RPMI8226 (cell line): ENCODE measurements at places on chromosomes 12 and 14.

- DNase-seq, result peak; percentile 76
Observed at GRCh38 chr12:122836027-122836921, 1.0 kb downstream of the HIP1R start.

GRCh38 chr12:9694241-9694640 lies 24.7 kb downstream of the CLEC2D start:
- no peak for DNase-seq

DNA sequence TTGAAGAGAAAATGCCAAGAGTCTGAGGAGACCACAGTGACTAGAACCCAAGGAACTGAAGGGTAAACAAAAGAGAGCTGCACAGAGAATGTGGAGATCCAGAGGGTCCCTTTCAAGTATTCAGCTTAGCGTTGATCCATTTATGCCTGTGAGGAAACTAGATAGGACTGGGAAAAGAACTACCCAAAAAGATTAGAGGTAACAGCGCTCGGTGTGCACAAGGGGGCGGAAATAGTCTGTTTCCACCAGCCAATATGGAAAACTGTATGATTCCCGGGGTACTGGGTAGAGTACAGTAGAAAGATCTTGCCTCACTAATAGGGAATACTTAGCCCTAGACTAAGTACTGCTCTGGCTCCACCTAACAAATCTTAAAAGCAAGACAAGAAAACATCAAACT lies 135.5 kb downstream of the DPF3 start:
- DNase-seq, result no peak

- no peak for DNase-seq
Observed at GRCh38 chr12:42612231-42612613, 22.7 kb upstream of the PRICKLE1 start.

DNA sequence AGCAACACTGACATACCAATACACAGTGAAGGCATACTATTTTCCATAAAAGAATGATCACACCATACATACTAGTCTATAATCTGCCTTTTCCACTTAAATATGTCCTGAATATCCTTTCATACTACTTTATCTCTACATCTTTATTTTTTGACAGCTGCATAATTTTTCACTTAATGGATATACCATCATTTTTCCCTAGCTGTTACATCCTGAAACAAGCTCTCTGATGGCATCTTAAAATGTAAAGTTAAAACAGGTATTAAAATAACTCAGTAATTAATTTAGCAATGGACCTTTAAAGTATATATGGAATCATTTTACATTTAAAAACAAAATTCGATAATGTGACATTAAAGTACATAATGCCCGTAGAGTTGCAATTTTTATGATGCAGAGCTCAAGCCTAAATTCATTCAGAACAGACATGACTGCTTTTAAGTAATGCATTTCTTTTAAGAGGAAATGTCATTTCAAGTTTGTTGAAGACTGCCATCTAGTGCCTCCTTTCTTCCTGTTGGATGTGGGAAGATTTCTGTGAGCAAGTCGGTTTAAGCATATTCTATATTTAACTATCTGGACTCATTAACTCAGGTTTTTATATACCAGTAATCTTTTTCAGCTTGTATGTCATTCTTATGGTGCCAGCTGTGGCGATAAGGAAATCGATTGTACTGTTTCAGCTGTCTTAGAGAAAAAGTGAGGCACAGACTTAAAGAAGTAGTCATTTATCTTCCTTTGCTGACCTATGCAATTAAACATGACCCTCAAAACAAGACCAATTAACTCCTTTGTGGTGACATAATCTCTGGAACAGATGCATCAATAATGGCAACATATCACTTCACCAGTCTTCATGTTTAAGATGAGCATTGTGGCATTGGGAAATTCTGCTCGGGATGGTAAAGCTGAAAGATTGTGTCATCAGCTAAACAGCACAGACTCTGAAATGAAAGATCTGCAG lies 20.3 kb downstream of the PRICKLE1 start:
- peak; percentile 59 for DNase-seq

- peak; percentile 50 for DNase-seq
Observed at GRCh38 chr12:42589465-42590329, at the start of gene PRICKLE1. TSS of gene PRICKLE1 (minus strand) at chr12:42589746. CDS start at chr12:42472516, 117,230 bp downstream.

- no peak for DNase-seq
Observed at GRCh38 chr14:102659797-102660196, 67.3 kb downstream of the RCOR1 start.

- no peak for DNase-seq
Observed at GRCh38 chr12:108043286-108043685, 85.8 kb upstream of the WSCD2 start.

- DNase-seq, result no peak
Observed at GRCh38 chr14:22098435-22098834, 424.8 kb upstream of the OR4E1 start.

DNA sequence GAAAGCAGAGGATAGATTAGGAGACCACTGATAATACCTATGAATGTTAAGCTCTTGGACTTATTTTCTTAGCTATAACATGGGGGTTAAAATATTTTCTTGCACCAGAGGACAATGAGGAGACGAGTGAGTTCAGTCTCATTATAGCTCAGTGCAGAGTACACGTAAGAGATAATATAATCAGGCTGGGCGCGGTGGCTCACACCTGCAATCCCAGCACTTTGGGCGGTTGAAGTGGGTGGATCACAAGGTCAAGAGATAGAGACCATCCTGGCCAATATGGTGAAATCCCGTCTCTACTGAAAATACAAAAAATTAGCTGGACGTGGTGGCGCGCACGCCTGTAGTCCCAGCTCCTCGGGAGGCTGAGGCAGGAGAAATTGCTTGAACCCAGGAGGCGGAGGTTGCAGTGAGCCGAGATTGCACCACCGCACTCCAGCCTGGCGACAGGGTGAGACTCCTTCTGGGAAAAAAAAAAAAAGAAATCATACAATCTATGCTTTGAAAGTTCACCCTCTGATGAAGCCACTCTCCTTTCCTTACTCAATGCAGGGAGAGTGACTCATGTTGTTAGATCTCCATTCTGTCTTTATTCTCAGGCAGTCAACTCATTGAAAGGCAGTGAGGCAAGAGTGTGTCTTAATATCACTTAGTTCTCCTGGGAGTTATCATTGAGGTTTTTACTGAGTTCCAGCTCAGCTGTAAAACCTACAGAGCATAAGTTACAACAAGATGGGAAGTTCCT lies 134.2 kb downstream of the SYNE2 start:
- no peak for DNase-seq

DNA sequence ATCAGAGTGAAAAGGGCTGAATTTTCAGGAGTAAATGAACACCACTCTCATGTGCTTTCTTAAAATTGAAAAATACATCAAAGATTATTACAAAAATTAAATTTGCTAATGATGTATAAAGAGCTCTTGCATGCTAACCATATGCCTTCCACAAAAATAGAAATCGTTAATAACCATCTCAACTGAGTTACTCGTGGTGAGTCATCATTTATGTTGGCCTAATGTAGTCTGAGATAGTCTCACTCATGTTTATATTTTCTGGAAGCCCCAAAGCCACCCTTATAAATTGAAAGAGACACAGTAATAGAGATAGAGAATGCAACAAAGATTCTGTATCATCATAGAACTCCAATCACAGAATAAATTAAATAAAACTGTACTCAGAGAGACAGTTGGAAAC lies 131.2 kb downstream of the KCNH5 start:
- DNase-seq, result no peak

DNA sequence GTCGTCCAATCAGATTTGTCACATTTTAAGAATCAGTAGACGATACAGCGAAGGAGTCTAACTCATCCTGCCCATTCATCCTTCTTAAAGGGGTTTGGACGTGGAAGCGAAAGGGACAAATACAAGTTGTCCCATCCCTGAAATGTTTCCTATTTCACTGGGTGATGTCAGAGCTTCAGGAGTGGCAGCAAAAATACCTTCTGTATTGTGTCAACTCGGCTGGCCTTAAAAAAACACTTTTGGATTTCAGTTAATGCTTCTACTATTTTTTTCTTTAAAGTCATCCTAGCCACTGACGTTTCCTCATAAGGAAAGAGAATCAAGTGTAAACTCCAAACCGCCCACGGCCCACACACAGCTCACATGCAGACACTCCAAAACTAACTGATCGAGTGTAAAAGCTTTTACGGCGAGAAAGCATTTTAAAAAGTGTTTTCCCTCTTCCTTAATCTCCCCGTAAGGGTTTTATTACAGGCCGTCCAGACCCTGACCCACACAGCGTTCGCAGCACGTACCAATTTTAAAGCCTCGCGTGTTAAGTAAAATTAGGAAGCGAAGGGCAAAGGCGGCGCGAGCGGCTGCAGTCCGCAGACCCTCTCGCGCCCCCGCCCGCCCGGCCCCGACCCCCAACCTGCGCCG lies 593 bp downstream of the CFL2 start:
- DNase-seq, result no peak

DNA sequence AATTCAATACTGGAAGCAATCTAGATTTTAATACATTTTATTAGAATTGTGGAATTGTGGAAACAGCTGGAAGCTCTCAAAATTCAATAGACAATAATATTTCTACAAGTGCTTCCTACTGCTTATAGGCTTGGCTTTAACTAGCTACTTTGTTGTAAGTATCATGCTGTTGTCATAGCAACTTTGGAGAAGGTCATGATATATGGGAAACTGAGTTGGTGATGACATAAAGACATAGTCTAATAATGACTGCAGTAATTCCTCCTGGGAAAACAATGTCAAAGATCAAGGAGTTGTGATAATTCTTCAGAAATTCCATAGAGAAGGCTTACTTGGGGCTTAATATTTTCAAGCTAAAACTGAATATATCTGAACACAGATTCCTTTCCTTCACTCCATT lies 266.6 kb downstream of the KIF21A start:
- DNase-seq, result no peak

- DNase-seq, result no peak
Observed at GRCh38 chr14:59406454-59407245, 58.5 kb downstream of the GPR135 start.

DNA sequence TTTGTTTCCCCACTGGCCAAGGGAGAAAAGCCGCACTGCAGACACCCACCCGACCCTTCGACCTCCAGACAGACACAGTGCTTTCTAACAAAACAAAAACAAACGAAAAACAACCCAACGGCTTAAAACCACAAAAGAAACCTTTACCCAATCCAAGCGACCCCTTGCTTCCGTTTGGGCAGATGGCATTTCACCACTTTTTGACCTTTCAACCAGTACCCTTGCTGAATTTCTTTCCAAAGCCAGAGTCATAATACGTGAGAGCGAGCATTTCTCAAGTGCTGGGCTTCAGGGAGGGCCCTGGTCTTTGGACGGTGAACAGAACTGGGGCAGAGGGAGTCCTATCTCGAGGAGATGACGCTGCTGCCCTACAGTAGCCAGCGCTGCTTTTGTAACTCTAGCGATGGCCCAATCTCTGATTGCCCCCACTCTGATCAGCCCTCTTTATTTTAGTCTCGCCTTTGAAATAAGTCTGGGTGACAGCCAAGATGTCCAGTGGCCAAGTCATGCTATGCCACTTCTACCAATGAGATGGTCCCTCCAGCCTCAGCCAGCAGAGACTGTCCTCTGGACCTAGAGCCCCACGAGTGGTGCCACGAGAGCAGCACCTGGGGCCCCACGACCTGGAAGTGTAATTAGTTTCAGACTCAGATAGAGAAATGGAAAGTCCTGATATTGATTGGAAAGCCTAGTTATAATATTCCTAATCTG lies 21.9 kb upstream of the ADIPOR2 start:
- DNase-seq, result peak; percentile 58

GRCh38 chr12:54383041-54383609 lies 1.4 kb downstream of the ZNF385A start:
- DNase-seq, result no peak

GRCh38 chr12:108360487-108360886 lies 21.4 kb upstream of the CMKLR1 start:
- no peak for DNase-seq

- peak; percentile 7 for DNase-seq
Observed at GRCh38 chr14:90721619-90722305, 94.5 kb downstream of the TTC7B start.

- DNase-seq, result no peak
Observed at GRCh38 chr12:94123127-94123526, 25.2 kb upstream of the PLXNC1 start.

DNA sequence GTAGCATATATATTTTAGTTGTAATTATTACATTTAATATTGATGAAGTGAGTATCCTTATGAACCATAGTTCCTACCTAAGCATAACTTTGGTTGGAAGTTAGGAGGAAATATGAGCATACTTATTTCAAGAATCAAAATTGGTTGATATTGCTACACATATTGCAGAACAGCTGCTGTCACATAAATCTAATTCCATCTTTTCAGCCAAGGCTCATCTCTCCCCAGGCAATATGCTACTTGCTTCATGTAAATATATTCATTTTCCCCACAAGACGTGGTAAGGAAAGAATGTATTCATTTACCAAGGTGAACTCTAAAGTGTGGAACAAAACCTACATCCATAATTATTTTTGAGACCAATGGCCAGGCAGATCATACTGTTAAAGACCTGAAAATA lies 62.5 kb upstream of the HIF1A start:
- no peak for DNase-seq

DNA sequence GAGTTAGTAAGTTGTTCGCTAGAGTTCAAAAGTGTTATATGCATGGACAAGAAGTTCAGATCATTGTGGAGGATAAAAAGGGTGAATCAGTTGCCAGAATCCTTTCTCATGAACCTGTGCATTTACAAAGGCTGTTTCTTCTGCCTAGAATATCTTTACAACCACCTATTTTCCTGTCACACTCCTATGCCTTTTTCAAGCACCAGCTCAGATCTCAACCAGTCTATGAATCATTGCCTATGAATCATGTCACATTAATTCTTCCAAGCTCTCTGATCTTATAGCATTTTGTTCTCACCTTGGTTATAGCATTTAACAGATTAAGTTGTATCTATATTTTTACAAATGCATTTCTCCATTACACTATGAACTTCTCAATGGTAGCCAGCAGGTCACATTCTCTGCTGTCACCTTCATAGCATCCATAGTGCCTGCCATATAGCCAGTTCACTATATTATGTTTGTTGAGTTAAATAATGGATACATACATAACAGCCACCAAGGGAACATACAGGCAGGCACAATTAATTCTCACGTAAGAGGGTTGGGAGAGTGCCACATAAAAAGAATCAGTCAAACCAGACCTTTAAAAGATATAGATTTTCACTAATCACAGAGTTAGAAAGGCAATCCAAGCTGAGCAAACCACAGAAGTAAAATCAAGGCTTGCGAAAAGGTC lies 573.0 kb downstream of the FOXG1 start:
- DNase-seq, result no peak

DNA sequence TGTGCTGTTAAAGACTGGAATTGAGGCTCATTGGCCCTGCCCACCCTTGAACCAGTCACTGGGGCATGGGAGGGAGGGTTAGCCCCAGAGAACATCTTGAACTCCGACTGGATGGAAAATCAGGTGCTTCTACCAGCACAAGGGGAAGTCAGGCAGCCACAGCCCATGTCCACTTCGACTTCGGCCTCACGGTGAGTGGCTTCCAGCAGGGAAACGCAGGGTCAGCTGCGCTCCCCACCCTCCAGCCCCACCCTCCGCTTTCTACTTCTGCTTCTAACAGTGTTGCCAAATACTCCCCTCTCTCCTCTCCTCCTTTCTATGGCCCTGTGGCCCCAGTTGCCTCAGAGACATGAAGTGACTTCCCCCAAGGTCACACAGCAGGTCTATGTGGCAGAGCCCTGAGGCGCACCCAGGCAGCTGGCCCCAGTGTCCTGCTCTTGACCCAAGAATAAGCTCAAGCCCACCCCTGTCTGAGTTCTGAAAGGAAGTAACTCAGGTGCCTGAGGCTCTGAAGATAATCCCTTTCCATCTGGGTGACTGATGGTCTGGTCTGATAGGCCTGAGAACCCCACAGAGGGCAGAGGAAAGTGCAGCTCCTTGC lies 11.9 kb upstream of the SH2B3 start:
- DNase-seq, result no peak
